ENCODE measurements at places on chromosomes 1 and 21.

GRCh38 chr1:157400766-157401165 lies 151.5 kb downstream of the FCRL5 start:
- DNase-seq = peak; percentile 18

- DNase-seq = no peak
Measured at GRCh38 chr1:203559523-203559922, 65.6 kb downstream of the OPTC start.

- DNase-seq = no peak
Measured at GRCh38 chr1:66571789-66572188, 37.8 kb downstream of the SGIP1 start.

GRCh38 chr1:3320246-3321152 lies 134.0 kb upstream of the ARHGEF16 start:
- DNase-seq = no peak

DNA sequence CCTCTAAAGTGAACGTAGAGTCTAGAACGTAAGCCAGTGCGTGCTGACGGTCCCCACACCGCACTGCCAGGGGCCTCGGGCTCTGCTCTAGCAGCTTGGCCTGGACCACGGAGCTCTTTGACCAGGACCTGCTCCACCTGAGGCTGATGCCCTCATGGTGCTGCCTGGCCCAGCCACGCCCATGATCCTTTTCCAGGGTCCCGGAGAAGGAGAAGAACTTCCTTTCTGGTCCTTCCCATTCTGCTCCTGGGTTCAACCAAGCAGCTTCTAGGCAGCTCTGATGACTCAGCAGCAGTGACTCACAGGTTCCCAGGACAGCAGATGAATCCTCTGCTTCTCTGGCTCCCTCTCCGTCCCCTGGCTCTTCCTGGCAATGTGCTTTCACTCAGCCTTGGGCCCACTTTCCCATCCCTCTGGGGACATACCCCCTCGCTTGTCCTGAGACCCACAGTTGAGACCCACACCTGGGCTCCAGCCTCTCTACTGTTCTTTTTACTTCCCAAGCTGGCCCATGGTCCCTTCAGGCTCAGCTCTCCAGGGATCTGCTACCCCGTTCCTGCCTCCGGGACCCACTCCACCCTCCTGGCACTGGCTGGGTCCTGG lies 246.3 kb upstream of the RAB4A start:
- no peak for DNase-seq

- DNase-seq = no peak
Measured at GRCh38 chr1:204348242-204348641, 11.5 kb downstream of the PLEKHA6 start.

DNA sequence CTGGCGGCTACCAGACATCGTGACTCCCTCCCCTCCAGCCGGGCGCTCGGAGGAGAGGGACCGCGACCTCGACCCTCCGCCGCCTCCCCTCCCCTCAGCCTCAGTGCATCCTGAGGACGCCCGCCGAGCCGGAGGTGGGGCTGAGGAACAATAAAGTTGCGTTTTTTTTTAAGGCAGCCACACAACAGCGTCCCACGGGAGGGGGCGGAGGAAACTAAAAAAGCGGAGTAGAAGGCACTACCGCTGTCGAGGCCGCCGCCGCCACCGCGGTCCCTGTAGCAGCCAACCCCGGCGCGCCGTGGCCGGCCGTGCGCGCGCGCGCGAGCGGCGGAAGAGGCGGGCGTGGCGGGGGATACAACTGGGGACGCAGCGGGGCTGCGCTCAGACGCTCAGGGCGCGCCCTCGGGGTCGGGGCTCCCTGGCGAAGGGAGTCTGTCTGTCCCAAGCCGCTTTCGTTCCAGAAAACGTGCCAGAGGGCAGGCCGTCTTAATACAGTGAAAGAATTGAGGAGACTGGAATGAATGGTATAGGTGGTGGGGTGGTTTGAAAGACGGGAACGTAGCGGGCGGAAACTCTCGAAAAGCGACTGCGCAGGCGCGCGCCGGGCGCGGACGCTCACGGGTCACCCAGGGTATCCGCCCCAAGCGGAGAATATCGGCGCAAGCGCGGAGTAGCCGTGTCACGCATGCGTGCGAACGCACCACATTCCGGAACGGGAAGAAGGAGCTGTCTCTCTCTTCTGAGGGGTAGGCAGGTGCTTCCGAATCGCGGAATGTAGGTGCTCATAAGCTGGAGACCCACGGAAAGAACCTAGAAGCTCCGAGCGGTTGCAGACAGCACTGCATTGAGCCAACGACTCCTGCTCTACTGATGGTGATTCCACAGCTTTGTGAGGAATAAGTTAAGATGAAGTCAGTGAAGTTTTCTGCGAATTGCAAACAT lies at the start of gene COP1:
Gene COP1, minus strand, starts transcription at position 326 of the 942 bp plus-strand sequence. Its CDS starts 308 bp downstream, at position 18.
- DNase-seq = peak; percentile 82

DNA sequence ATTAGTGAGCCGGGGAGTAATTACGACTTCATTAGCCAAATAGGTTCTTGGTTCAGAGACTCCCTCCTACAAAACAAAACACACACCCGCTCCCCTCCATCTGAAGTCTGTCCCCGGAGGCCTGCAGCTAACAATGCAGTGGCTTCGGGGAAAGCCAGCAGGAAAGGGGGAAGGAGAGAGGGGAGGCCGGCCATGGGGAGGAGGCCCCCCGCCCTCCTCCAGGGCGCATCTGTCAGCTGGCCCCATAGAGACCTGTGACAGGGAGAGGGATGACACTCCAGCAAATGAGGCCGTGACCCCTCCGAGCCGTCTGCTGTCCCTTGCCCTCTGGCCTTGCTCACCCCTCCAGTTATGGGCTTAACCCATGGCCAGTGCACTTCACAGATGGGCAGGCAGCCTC lies 12.1 kb upstream of the CNTN2 start:
- DNase-seq = no peak

GRCh38 chr1:66490816-66491215 lies 43.1 kb upstream of the SGIP1 start:
- DNase-seq = no peak

GRCh38 chr1:243962541-243962940 lies 88.5 kb upstream of the ZBTB18 start:
- DNase-seq = no peak

DNA sequence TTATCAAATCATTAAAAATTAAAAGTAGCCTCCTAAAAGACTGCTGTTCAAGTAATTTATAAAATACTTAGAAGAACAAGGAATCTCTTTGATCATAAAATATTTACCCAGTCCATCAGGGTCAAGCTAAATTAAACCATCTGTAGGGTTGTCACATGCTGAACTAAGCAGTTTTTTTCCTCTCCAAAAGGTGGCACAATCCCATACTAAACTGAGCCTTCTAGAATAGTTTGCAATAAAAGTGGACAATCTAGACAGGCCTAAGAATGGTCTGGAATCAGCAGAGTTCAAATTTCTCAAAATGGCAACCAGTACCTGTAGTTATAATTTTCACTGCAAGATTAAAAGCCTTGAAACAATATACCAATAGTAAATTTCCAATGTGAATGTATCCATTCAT lies 194.8 kb downstream of the EIF4G3 start:
- no peak for DNase-seq

GRCh38 chr21:25639551-25640201 lies 618 bp downstream of the JAM2 start:
- DNase-seq = no peak

DNA sequence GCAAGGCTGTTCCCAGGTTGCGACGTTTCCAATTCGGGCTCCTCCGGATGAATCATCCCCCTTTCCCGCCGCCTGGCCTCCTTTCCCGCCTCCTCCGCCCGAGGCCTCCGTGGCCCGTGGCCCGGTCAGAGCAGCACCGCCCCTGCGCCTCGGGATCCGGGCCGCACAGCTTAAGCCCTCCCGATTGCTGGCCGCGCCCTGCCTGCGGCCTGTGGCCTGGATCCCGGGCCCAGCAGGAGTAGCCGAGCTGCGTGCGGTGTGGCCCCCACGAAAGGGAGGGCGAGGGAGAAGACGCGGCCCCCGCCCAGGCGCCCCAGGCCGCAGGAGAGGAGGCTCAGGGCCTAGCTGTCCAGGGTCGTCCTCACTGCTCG lies 1.0 kb downstream of the TMEM200B start:
- no peak for DNase-seq

GRCh38 chr21:34992736-34993398 lies 56.2 kb downstream of the RUNX1 start:
- DNase-seq = no peak

DNA sequence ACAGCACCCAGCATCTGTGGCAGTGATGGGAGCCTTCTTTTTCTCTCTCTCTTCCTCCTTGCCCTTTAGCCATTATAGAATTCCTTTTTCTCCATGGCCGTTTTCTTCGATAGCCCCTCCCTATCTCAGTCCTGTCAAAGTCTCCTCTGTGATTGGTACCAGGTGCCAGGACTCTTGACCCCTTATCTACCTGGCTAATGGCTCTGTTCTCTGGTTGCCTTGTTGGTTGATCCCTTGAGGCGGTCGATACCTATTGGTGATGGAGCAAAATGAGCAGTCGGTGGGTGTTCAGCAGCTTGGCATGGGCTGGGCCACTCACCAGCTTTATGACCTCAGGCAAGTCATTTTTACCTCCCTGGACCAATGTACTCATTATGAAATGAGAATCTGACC lies 2.0 kb downstream of the ATF3 start:
- no peak for DNase-seq

DNA sequence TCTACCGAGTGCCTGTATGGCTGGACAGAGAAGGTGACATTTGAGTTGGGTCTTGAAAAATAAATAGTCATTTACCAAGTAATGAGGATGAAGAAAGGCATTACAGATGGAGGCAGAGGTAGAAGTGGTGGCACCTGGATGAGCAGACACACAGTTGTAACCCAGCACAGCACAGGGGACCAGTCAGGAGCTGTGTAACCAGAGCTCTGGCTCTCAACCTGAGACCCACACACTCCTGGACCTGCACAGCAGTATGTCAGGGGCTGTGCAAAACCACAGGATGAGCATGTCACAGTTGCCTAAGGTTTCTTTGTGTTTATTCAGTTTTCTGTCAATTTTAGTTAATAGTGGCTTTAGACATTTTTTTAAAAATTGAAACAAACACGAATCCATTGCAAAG lies 11.3 kb upstream of the MCOLN3 start:
- DNase-seq = no peak

GRCh38 chr1:117413412-117413811 lies 46.2 kb downstream of the MAN1A2 start:
- DNase-seq = no peak

DNA sequence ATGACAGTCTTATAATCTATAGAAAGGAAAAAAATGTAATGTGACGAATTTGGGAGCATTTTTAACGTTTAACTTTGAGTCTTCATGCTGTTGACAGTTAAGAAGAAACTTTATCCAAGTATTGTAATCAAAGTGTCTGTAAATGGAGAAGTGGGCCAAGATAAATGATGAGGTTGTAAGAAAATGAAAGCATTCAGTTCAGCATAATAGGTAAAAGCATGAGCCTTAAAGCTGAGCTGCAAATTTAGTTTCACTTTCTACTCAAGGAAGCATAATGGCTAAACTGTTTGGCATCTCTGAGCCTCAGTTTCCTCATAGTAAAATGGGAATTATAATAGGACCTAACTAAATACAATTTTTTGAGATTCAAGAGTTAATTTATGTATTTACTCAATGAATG lies 1554.8 kb downstream of the KCNT2 start:
- DNase-seq = no peak

- DNase-seq = no peak
Measured at GRCh38 chr1:31790140-31790539, 25.7 kb downstream of the SPOCD1 start.
